Type B pancreatic cell (in vitro differentiated cells): ENCODE measurements at places on chromosomes 3 and 15.

DNA sequence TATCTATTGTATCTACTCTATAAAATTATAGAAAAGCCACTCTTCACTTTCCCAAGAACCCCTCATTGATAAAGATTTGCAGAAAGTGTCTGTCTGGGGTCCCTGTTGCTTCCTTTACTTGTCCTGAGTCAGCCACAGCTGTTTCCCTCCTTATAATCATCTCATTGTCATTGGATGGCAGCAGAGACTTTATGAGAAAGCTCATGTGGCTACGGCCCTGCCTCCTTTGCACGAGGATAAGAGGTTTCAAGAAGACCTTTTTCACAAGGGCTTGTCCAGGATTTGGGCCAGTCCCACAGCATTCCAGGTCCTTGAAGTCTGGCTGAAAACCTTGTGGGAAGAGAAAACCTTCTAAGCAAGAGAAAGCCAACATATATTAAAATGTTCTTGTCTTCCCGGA, 41.9 kb upstream of the THBS1 start:
- DNase-seq: no peak

- DNase-seq: no peak
Observed at GRCh38 chr3:142542054-142542453, 36.5 kb downstream of the ATR start.

DNA sequence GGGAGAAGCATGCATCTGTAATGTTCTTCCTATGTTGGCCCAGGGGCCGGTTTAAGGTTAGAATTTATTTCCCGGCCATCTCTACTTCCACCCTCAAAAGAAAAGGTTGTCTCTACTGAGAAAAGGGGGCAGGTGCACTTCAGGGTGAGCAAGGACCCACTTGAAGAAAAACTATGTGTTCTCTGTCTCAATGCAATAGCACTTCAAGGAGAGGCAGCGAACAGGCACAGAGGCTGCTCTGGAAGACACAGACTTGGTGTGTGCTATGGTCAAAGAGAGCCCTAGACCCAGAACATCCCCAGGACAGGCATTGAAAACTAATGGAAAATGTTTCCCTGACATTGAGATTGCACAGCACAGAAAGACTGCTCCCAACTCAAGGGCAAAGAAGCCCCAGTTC, 7.6 kb downstream of the MINDY4B start:
- no peak for DNase-seq

DNA sequence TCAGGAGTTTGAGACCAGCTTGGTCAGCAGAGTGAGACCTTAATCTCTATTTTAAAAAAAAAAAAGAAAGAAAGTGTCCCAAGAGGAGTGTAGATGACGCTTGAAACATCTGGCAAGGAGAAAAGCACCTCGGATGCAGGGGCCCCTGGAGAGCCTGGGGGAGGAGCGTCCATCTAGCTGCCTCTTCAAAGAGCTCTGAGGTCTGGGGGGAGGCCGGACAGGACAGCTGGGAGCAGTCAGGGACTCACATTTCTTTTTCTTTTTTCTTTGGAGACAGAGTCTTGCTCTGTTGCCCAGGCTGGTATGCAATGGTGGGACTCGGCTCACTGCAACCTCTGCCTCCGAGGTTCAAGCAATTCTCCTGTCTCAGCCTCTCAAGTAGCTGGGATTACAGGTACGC, 3.3 kb upstream of the IDH2 start:
- no peak for DNase-seq

DNA sequence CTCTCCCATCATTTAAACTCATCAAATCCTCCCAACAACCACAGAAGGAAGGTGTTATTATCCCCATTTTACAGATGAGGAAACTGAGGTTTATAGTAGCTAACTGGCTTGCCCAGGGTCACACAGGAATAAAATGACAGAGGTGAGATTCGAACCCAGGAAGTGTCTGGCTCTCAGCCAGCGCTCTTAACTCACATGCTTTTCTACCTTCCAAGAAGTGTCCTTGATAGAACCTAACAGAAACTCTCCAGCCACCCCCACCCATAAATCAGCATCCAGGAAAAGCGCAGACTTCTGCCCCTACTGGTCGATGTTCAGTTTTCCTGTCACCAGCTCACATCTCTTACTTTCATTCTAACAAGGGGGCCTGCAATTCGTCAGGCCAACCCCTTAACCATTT, 51.7 kb downstream of the SPATA12 start:
- DNase-seq: no peak

GRCh38 chr15:69469467-69470201, 17.0 kb downstream of the RPLP1 start:
- no peak for DNase-seq

DNA sequence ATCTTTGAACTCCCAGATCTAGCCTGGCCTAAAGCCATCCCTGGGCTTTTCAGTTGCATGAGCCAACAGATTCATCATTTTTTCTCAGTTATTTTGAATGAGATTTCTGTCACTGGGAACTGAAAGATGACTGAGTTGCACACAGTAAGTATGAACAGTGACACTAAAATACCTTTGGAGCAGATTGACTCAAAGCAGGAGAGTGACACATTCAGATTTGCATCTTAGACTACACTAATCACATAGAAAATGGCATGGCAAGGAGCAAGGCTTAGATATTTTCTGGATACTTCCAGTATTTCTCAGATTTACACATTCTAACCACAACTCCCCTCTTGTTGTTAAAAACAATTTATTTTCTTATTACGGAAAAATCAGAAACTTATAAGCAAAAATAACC, 32.8 kb downstream of the SEC62 start:
- DNase-seq: no peak

- DNase-seq: no peak
Observed at GRCh38 chr15:59696332-59696731, 7.2 kb upstream of the BNIP2 start.

DNA sequence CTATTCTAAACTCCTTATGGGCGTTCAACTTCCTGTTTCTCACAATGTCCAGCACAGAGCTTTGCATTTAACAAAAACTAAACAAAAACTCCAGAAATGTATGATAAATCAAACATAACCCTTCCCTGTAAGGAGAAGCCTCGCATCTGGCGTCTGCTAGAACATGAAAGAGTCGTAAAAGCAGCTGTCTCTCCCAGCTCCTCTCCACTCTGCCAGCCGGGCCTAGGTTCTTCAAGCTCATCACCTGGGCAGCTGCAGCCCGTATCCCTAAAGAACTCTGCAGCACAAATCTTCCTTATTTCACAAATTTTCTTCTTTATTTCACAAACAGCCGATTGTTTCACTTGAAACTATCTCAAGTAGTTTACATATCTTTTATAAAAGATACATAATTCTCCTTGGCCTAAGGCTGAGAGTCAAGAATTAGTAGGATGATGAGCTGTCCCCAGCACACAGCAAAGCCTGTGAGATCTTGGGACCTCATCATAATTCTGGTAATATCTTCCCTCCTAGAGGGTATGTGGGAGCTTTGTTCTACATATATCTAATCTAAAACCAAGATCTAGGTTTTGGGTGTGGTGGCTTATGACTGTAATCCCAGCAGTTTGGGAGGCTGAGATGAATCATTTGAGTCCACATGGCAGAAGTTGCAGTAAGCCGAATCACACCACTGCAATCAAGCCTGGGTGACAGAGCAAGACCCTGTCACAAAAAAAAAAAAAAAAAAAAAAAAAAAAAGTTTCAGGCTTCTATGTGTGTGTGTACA, 35.3 kb downstream of the ANXA2 start:
- no peak for DNase-seq

GRCh38 chr15:93829115-93829870, 402.1 kb upstream of the MCTP2 start:
- DNase-seq: no peak

DNA sequence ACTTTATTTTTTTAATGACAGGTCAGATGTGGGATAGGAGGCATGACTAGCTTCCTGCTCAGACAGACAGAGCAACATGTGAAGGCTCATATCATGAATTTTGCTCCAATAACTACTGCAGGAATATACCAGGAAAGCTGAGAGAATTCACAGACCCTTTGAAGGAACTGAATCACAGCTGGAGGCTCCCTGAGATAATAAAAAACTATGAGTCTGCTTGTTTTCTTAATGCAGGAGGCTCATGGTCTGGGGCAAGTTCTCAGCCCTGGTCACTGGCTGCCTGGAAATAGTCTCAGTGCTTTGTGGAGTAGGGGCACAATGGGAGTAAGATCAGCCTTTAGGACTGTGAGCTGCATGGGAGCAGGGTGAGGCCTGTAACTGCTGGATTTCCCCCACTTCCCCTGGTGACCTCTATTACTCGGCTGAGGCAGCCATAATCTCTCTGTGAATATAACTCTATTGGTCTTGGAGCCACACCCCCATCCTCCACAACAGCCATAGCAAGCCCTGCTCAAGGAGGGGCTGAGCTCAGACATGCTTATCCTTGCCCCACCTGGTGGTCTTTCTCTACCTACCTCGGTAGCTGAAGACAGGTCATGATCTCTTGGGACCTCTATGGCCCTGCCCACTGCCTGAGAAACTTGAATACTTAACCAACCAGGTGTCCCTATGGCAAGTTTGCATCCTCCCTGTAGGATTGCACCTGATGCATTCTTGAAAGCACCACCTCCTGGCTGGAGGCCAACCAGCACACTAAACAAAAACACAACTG, 281.6 kb upstream of the TMCO5A start:
- DNase-seq: no peak

DNA sequence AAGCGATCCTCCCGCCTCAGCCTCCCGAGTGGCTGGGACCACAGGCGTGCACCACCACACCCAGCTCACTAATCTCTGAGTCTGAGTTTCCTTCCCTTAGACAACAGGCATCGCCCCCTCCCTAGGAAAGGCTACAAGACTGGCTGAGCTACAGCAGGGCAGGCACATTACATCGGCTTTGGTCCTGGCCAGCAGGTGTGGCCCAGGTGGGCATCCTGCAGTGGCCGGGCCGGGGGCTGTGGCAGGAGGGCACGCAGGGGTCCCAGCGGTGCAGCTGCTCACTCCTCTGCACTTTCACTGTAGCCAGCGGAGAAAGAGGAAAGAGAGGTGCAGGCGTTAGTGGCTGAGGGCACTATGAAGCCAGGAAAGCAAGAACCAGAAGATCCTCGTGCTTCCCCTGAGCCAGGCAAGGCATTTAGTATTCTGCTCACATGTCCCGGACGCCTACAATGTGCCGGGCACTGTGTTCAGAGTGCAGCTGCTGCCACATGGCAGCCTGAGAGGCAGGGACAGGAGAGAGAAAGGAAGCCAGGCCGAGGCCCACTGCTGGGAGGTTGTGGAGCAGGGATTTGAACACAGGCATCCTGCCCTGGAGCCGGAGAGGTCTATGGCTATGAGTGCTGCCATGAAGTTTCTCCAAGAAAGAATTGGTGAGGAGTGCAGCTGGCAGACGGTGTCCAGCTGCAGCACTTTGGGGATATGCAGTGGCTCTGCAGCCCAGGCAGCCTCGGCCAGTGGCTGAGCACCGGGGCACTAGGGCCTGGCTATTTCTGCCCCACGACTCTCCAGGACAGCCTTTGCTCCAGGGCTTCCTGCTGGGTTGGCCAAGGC, 22.3 kb downstream of the GRIP2 start:
- no peak for DNase-seq

DNA sequence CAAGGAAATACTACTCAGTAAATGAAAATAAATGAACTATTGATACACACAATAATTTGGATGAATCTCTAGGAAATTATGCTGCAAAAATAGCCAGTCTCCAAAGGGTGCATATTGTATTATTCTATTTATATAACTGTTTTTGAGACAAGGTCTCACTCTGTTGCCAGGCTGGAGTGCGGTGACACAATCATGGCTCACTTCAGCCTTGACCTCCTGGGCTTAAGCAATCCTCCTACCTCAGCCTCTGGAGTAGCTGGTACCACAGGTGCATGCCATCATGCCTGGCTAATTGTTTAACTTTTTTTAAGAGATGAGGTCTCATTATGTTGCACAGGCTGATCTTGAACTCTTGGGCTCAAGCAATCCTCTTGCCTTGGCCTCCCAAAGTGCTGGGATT, 12.5 kb downstream of the KLHDC8B start:
- no peak for DNase-seq

DNA sequence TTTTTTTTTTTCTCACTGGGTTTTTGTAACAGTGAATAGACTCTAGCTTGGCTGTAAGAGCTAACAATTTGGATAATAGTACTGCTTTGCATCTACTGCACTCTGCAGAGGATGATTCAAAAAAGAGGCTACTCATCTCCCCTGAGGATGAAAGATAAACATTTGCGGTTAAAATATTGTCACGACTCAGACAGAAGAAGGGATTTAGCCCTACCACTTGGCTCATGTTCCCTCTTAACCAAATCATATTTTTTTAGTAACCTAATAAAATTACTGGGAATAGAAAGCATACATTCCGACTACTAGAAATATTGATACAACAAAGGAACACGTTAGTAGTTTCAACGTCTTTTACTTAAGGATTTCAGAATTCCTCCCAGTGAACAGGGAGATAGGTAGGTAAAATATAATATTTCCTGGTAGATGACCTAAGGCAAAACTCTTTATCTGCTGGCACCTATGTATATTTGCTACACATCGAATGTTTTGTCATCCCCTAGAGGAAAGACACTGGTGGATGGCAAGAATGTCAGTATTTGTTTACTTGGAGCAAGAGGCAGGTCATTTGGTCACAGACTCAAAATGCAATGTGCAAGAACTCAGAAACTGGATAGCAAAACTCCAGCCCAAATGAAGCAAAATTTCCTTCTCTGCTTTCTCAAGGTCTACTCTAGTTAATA, 110.8 kb downstream of the GREM1 start:
- DNase-seq: no peak

DNA sequence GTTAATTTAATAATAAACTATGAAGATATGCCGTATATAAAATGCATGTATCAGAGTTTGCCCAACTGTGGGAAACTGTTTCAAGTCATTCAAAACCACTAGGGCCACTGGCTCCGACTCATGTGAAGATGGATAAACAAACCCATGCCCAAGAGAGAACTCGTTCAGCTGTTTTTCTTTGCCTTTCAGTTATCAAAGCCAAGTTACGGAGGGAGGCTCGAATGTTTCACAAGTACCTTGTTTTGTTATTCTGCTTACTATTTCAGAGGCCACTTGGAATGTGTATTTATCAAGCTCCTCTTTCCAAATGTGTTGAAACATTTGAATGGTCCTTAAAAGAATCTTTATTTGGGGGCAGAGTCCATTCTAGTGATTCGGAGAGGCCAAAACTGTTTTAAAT, 82.1 kb downstream of the DUT start:
- DNase-seq: no peak

DNA sequence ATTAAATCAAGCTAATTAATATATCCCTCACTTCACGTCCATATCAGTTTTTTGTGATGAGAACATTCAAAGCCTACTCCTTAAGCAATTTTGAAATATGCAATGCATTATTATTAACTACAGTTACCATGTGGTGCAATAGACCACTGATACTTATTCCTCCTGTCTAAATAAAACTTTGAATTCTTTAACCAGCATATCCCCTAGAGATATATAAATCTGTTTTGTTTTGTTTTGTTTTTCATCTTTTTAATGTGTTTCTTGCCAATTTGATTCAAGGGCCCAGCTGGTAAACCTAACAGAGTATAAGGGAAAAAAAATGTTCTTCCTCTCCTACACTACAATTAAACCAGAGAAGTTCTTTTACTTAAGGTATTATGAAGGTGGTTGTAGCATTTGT, 524.2 kb downstream of the NAALADL2 start:
- DNase-seq: no peak
